BE2C (cell line): ENCODE measurements at places on chromosomes 4 and X.
A peak's percentile ranks its signal among the peaks of the same experiment; 100 is the strongest.

DNA sequence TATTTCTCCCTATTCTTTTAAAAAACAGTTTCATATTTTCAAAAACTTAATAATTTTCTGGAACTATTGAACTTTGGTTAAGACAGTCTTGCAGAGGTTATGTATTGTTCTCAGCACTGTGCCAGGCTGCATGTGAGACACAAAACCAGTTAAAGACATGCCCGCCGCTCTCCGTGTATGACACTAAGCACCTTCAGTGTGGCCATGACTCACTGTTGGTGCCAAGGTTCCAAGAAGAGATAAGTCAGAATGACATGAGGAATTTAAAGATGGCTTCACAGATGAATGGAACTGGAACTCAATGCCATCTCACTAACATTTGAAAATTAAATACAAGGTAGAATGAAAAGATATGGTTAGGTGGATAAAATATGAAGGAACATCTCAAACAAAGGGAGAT is 525.5 kb upstream of the ZFP42 start:
- DNase-seq, result no peak

GRCh38 chr4:141909541-141909940 is 273.2 kb downstream of the IL15 start:
- no peak for DNase-seq

DNA sequence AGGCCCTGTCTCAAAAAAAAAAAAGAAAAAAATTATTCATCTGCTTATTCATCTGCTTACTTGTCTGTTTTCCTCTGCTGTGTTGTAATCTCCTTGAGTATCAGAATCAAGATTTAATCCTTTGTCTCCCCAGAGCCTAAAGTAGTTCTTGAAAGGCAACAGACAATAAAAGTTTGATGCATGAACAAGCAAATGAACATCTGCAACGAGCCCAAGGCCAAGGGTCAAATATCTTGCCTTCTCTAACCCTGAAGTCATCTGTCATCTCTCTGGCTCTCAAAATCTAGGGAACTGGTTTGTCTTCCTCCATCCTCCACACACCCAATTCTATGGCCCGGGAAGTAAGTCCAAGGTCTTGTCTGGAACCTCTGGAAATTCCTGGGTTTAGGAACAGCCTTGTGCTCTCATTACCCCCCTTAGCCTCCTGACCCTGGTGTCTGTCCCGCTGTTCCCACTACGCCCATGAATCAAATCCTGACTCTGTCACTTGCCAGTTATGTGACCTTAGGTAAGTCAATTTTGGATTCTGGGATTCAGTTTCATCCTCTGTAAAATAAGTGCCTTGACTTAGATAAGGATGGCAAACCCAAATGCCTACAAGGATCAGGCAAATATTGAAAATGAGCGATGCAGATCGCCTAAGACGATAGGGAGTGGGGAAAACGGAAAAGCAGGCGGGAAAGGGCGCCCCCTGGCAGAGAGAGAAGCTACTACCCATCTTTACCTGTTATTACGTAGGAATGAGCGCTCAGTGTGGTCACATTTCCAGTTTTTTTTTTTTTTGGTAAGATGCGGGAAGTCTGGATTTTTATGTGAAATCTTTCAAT is 102.7 kb upstream of the DHX15 start:
- DNase-seq, result peak; percentile 21

GRCh38 chrX:71178908-71179307 is 34.3 kb downstream of the NLGN3 start:
- DNase-seq, result peak; percentile 49

DNA sequence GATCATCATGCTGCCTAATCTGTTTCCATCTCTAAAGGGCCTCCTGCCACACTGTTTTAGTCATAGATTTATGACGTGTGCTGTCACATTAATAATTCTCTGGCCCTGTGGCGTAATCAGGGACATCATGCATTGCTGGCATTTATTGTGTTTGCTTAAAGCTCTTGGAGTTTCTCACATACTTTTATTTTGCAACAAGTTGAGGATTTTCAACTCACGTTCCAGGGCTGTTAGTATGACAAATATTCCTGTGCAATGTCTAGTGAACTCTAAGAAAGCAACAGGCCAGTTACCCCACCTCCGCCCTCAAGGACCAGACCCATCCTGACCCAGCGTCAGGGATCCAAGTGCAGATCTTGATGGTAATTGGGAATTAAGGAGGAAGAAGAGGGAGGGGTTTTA is 7.8 kb upstream of the PIGA start:
- DNase-seq, result no peak

DNA sequence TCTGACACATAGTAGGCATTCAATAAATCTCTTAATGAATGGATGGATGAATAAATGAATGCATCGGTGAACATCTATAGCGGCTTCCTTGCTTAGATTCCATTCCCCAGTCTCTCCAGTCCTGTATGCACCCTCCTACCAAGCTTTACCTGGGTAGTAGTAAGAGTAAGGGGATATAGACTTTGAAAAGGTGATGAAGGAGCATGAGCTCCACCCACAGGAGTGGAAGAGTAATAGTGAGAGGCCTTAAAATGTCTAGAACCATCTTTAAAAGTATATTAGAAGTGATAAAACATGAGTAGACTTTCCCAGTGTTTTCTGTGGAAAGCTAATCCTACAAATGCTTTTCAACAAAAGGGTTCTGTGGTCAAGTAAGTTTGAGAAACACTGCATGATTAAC is 35.5 kb upstream of the GPC3 start:
- DNase-seq, result no peak

GRCh38 chr4:125849869-125850268 is 535.1 kb downstream of the FAT4 start:
- DNase-seq, result no peak

DNA sequence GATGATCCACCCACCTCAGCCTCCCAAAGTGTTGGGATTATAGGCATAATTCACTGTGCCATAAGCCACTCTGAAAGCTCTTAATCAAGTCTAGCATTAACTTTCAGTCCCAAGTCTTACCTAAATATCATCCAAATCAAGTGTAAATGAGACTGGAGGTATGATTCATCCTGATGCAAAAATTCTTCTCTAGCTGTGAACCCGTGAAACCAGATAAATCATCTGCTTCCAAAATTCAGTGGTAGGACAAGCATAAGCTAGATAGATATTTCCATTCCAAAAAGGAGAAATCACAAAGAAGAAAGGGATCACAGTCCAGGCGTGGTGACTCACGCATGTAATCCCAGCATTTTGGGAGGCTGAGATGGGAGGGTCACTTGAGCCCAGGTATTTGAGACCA is 8.8 kb upstream of the TBC1D25 start:
- no peak for DNase-seq

DNA sequence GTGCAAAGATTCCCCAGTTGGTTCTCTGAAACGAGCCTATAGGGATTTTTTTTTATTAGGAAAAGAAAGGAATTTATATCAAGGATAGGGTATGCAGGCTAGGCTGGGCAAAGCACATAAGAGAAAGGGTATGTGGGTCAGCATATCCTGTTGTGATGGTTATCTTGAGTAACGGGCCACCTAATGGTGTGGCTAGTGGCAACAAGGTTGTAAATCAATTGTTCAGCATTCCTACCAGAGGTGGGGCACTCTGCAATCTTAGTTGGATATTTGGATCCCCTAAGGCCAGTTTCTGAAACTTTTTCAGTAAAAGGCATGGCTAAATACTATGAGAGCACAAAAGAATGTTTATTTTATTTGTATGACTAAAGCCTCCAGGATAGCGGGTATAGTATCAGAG is 42.7 kb downstream of the DCAF12L1 start:
- DNase-seq, result no peak

- no peak for DNase-seq
These were observed 244.7 kb downstream of the SLC7A11 start for GRCh38 chr4:137997496-137997895.

DNA sequence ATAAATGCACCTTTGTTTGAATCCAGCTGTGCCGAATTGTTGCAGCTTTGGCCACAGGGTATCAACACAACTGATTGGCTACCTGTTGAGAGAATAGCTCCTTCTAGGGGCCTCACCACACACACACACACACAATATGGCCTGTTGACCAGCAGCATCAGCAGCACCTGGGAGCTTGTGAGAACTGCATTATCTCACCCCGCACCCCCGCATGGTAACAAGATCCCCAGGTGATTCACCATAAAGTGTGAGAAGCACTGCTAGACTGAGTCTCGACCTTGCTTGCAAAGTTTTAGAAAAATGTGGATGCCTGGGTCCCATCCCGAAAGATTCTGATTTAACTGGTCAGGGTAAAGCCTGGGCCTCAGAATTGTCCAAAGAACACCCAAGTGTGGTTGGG is 176.9 kb upstream of the PRPS2 start:
- no peak for DNase-seq

GRCh38 chrX:50927127-50927526 is 16.6 kb downstream of the BMP15 start:
- DNase-seq, result no peak

DNA sequence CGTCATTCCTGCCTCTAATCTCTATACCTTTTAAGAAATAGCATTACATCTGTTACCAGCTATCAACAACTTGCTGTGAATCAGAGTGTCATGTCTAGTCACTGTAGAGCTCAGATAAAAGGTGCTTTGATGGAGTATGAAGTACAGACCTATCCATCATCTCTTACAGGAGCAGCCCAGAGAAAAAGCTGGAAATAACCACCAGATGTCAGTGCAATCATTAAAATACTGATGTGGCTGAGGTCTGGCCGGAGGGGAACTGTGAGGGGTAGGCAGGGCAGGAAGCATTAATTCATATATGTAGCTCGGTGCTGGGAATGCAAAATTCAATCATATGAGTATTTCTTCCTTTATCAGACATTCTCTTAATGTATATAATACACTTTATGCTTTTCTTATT is 100.6 kb downstream of the AKAP4 start:
- DNase-seq, result peak; percentile 44

- no peak for DNase-seq
These were observed 140.5 kb downstream of the KLHL8 start for GRCh38 chr4:87079967-87080366.

GRCh38 chrX:138711399-138712347 is at the start of gene FGF13:
FGF13 (minus strand) TSS chrX:138711717; CDS start chrX:138711003, 714 bp downstream.
- peak; percentile 8 for DNase-seq

DNA sequence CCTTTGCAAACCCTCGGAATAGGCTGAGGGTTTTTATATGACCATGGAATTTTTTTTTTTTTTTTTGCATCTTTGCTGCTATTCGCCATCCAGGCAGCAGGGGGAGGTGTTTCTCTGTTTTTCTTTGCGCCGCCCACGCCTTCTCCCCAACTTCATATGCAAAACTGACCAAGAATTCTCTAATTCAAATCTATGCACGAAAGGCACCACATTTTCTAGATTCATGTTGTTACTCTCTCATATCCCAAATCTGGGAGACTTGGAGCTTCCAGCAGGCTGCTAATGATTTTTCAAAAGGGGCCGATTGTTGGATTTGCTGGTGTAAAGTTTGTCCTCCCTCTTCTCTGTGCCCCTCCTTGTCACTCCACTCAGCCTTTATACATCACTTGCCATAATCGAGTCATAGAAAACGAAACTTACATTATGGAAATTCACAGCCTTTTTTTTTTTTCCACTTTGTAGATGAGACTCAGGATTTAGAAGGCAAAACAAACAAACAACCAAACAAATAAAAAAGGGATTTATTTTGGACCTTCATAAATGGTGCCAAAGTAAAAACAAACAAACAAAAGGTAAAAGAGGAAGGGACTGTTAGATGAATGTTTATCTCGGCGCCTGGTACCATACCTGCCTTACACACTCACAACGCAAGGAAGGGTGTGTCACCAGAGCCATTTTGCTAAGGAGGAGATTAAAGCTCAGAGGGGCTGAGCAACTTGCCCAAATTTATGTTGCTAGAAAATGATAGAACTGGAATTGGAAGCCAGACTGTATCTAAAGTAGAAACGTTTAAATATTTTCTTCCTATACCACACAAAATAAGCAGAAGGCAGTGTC is 29.3 kb upstream of the BOD1L1 start:
- peak; percentile 40 for DNase-seq

GRCh38 chr4:42785817-42786216 is 106.7 kb upstream of the GRXCR1 start:
- no peak for DNase-seq

GRCh38 chr4:57291911-57292310 is 181.7 kb upstream of the IGFBP7 start:
- no peak for DNase-seq

DNA sequence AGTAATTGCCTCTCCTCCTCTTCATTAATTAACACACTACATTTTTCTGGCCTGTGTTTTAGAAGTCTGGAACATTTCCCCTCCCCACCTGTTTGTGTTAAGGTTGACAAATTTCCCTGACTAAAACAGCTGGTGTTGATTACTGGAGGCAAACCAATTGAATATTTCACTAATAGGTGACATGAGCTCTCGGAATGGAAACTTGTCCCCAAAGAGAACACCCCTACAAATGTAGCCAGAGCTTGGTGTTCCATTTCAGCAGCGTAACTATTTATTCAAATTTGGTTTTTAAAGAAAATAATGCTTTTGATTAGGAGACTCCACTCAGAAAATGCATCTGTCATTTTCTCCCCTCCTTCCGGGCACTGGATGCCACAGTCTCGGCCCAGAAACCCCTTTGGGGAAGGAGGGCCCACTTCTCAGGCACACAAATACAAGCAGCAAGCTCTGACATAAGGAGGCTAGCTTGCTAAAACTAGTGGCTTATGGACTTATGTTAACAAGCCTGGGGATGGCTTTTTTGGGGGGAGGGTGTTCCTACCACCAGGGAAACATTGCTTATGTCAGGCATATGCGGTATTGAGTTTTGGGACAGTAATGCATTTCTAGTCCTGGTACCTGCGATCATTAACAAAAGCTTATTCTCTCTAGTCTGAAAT is 2.2 kb downstream of the RNF150 start:
- no peak for DNase-seq

DNA sequence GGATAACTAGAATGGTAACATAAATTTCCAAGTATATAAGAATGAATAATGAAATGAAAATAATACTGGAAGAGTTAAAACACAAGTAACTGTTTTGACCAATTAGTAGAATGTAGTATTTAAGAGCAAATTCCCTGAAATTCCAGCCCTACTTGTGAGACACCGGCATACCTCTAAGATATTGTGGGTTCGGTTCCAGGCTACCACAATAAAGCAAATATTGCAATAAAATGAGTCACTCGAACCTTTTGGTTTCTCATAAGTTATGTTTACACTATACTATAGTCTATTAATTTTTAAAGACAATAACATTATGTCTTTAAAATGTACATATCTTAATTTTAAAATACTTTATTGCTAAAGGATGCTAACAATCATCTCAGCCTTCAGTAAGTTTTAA is 15.2 kb upstream of the IQCM start:
- DNase-seq, result no peak

DNA sequence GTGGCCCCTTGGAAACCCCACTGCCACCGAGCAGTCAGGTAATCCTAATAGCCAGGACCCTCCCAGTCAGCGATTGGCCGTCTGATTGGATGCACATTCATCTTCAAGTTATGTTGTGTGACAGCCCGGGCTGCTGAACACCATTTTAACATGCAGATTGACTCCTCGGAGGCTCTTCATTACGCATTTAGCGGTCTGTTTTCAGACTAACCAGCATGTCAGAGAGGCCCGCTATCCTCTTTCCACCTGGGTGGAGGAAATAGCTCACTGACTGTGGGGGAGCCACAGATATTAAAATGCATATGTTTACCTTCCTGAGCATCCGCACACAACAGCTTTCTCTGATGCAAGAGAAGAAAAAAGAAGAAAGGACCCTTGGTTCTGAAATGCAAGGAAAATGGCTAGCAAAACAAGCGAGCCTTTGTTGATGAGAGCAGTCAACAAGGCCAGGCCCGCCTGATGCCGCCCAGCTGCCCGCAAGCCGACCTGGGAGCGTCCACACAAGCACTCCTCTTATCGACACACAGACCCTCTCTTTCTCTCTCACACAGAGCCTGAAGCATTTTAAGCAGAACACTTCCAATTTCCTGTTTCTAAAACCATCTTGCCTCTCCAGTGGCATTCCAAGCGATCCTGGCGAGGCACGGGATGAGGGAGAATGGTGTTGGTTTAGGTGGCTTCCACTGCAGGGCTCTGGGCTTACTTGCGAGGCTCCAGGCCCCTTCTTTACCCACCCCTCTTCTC is 118.3 kb downstream of the MGST2 start:
- DNase-seq, result peak; percentile 47
